Putamen (tissue), 1 donor: ENCODE measurements at places on chromosomes 2 and 18.

DNA sequence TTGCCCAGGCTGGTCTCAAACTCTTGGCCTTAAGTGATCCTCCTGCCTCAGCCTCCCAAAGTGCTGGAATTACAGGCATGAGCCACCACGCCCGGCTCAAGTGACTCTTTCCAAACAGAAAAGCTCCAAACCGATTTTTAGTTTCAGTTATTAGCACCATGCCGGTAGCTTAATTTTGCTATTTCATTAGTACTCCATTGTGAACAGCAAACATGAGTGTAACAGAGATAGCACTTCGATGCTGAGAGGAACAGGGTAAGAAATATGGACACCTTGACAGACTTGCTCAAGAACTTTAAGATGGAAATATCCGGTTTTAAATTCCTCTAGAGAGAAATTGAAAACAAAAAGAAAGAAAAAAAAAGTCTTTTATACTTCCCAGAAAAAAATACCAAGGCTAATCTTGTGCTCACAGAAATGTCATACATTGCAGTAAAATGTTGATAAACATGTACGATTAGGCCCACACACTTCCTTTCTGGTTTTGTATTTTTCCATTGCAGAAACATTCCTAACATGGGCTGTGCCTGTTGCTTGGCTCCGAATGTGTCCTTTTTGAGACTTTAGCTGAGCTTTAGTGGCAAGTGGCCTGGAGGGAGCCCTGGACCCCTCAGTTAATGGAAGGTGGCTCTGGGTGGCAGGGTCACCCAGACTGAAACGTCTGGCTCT lies 18.3 kb downstream of the FHL2 start:
- DNase-seq: no peak

DNA sequence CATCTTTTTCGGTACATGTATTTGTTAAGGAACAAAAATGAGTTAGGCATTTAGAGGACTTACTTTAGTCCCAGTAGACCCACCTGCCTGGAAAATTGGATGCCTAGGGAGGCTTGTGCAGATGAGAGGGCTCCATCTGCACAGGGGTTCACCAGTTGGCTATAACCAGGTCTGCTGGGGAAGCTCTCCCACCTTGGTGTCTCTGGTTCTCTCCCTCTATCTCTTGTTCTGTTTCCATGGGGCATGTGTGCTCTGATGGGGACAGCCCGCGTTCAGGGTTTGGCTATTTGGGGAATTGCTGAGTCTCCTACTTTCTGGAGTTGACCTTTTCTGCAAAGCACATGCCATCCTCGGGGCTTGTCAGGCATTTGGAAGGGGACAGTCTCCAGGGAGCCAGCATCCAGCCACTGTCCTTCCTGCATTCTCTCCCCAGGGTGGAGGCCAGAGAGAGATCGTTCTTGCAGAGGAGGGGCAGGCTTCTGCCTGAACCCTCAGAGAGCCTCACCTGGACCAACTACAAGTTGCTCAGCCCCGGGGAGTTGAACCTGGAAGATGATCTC lies 157.3 kb downstream of the KLHL29 start:
- DNase-seq: no peak

DNA sequence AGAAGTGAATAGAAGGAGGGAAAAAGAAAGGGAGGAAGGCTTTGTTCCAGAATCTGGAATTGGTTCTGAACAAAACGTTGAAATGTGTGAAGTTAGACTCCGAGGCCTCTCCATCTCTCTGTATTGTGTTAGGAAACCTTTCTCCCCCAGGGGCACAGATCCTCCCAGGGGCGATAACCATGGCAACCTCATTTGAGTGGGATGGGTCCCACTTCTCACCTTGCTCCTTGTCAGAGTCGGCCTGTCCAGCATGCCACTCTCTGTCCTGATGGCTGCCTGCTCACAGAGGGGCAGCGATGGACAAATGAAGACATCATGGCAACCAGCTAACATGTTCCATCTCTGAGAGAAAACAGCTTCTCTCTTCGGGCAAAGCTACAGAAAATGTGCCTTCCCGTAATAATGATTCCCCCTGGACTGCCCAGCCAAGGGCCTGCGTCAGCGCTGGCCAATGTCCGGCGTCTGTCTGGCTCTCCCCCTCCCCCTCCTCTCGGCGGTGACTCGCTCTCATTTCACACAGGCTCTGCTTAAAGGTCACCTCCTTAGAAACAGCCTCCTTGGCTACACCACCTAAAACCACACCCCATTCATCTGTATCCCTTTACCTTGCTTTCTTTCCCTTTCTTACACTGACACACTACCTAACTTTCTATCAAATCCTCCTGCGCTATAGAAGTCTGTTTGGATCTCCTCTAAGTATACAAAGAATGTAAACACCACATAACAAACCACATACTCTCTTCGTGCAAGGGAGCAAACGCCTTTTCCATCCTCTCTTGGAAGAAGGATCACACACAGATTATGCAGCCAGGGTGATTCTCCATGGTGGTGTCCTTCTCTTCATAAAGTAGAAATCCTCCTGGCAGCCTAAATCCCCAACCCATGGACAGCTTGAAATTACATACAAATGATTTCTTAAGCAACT lies 32.1 kb upstream of the TTC39C start:
- DNase-seq: no peak

- DNase-seq: no peak
Observed at GRCh38 chr18:47725656-47726055, 204.8 kb downstream of the SMAD2 start.

GRCh38 chr18:5628512-5629255 lies 84.9 kb upstream of the EPB41L3 start:
- DNase-seq: peak; percentile 23

- no peak for DNase-seq
Observed at GRCh38 chr2:206955253-206955652, 15.9 kb downstream of the CPO start.

DNA sequence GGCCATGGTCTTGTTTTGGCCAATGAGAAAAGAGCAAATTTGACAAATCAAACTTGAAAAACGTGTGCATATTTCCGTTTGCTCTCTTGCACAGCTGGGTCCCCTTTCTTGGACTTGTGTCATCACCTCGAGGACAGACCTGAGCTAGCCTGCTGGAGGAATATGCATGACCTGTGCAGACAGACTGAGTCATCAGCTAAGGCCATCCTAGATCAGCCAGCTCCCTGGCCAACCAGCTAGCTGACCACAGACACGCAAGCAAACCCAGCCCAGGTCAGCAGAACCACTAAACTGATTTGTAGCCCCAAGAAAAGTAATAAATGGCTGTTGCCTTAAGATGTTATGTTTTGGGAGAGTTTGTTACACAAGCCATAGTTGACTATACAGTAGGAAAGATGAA lies 61.3 kb upstream of the PAX3 start:
- DNase-seq: no peak

DNA sequence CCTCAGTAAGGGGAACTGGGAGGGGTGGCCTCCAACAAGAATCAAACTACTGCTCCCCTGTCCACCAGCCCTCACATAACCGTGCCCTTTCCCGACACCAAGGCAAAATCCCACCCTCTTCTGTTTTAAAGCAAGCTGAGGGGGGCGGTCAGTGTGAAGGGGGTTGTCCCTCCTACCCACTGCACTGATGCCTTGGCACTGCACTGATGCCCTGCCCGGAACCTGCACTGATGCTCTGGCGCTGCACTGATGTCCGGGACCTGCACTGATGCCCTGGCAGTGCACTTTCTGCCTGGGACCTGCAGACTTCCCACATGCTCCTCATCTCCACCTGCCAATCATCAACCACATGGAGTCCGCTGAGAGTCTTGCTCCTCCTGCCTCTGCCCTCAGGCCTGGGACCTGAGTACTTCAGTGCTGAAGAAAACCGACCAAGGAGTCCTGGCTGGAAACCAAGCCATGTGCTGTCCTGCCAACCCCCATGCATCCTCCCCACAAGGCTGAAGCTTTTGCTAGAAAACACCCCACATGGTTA lies 179.5 kb downstream of the SMAD2 start:
- DNase-seq: no peak

- no peak for DNase-seq
Observed at GRCh38 chr2:36561237-36561944, 36.6 kb downstream of the FEZ2 start.

GRCh38 chr2:110818767-110819481 lies 86.6 kb downstream of the ACOXL start:
- DNase-seq: no peak

DNA sequence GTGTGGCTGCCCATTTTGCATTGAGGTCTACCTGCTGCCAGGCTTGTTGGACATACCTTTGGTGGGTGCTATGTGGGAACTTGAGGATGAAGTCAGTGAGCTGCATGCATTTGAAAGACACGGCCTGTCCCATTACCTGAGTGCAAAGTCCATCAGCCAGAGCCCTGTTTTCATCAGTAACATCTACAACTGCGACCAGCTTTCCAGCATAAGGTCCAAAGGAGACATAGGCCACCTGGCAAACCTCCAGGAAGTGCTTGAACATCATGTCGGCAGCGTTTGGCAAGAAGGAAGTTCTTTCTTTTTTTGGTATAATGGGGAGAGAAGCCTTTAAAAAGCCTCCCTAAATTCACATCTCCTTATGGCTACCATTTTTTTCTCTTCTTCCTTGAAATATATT lies 143.1 kb downstream of the FAM161A start:
- DNase-seq: no peak

GRCh38 chr2:73998933-73999332 lies 14.2 kb downstream of the TET3 start:
- DNase-seq: no peak

- no peak for DNase-seq
Observed at GRCh38 chr2:177733-178132, 86.1 kb downstream of the SH3YL1 start.
